ENCODE measurements at places on chromosomes 4 and X.

DNA sequence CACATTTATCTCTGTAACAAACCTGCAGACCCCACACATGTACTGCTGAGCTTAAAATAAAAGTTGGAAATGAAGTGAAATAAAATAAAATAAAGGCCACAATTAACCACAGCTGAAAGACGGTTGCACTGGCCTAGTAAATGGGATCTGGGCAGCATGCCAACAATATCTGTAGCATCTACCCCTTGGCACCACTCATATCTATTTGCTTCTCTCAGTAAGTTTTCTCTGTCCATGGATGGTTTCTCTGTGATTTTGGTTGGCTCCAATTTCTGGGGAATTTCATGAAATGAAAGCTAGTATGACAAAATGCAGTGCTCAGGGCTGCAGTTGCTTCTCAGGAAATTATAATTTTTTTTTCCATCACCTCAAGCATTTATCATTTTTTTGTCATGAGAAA is 172.0 kb upstream of the IL15 start:
- no peak for DNase-seq

DNA sequence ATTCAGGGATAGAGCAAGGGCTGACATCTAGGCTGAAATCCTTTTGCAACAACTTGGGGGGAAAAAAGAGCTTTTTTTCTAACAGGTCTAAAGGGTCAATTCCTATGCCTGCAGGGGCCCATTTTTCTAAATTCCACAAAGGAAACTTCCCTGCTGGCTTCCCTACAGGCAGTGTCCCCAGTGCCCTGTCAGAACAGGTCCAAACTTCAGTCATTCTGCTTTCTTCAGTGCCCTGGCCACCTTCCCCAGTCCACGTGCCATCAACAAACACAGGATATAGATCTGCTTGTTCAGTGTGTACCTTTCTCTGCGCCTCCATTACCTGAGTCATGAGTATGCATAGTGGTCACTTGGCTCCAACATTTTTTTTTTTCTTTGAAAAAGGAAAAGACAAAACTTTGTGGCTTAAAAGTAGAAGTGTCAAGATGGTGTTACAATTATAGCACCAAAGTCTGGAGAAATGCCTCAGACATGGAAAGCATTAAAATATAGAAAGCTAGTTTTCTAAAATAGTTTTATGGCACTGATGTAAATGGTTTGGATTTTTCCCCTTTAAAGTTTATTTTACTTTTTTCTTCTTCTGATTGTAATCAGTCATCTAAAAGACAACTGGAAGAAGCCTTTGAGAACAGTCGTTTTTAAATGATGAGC is 84.0 kb upstream of the JADE1 start:
- DNase-seq, result no peak

DNA sequence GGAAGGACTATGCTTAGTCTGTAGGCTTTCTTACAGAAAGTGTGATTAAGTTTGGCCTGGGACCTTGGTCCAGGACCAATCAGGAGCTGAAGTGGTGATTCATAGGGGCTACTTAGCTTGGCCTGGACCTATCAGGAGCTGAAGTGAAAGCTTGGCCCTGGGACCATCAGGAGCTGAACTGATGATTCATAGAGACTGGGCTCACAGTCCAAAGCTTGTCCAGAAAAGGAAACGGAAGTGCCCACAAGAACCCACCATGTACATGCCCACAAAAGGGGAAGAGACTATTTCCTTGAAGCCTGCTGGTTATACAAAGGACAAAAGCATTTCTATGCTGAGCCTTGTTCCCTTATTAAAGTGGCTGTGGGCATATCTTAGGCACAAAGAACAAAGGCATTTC is 12.6 kb downstream of the TENT5D start:
- no peak for DNase-seq

DNA sequence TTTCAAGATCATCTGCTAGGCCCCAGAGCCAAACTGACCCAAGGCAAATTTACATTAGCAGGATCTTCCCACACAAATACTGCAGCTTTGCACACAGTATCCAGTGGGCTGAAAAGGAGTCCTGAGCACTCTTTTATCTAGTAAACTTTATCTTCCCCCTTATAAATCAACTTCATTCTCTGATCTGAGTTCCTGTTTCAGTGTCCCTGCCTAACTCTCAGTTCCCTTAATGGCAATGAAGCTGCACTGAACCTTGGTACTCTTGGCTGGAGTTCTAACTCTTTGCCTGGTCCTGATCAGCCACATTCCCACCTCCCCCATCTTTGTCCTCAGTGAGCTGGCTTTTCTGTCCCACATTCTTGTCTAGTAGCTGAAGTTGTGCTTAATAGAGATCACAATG is 37.4 kb downstream of the EDA2R start:
- no peak for DNase-seq

GRCh38 chrX:130878350-130879341 is 24.4 kb downstream of the ENOX2 start:
- no peak for DNase-seq

GRCh38 chr4:7197910-7198309 is 5.6 kb downstream of the SORCS2 start:
- DNase-seq, result no peak

DNA sequence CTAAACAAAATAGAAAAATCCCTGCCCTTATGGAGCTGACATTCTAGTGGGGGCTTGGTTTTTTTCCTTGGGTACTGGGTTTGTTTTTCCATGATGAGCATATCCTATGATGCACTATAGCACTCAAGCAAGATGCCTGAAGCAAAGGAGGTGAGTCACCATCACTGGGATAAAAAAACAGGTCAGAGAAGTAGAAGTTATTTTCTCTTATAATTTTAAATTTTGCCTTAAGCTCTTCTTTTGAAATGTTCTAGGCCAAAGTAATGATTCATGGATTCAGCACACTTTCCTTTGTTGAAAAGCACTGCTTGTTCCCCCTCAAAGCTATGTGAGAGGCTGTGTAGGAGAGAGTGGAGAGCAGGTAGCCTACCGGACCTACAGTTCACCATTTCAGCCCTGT is 15.2 kb upstream of the CXCL2 start:
- no peak for DNase-seq

DNA sequence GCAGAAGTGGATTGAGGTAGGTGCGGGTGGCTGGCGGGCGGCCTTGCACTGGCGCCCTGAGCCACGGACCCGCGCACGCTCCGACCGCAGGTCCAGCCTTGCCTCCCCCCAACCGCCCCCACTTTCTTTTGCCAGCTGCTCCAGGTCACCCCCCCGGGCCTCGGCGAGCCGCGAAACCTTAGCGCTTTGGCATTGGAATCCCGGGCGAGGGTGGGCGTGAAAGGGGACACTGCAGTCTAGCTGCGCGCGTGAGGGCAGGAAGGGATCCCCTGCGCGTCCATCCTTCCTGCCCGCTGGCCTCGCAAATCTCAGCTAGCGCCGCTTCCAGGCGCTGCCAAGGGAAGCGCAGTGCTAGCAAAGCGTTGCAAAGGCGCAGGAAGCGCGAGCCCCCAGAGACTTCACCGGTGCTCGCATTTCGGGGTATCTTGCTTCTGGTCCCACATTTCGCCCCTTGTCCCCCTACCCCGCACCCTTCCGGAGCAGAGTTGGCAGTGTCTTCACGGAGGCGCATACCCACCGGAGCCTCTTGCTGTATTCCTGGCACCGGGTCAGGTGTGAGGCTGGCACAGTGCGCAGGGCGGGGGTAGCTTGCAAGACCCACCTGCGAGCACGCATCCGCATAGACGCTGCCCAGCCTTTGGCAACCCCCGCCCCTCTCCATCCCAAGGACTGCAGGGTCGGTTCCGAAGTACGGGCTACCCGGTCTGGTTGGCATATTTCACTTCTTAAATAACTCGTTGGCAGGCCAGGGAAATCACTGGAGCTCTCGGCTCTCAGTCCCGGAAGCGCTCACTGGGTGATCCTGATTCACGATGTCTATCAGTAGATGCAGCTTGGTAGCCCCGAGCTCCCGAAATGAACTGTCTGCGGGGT is 104.4 kb downstream of the UCHL1 start:
- DNase-seq, result no peak

DNA sequence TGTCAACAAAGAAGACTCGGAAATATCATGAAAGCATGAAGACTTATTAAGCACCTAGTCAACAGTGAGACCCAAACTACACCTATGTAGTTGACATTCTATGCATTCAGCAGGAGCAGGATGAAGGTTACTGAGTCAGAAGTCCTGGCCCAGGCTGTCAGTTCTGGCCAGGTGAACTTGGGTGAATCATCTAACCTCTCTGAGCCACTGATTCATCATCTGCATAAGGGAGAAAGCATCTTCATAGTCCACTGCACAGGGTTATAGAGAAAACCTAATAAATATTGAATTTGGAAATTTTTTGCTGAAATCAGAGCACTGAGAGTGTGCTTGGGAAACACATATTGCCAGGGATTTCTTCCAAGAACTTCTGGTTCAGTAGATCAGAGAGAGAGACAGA is 296.0 kb upstream of the SFRP2 start:
- DNase-seq, result no peak

GRCh38 chr4:22921936-22922335 is 229.2 kb downstream of the GBA3 start:
- no peak for DNase-seq

DNA sequence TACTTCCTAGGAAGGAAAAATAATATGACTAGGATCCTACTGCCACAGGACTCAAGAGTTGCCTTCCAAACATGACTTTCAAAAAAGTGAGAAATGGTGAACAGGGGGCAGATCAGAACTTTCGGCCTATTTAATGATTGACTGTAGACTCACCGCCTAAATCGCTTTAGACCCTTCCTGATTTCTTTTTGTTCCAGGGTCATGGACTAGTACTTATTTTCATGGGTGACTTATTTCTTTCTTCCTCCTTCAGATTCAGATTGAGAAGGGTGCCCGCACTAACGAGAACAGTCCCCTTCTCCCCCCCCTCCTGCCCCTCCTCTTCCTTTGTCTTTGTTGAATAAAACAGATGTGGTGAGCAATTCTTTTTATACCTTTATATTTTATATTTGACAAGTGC is 48.0 kb upstream of the KLHL8 start:
- no peak for DNase-seq

DNA sequence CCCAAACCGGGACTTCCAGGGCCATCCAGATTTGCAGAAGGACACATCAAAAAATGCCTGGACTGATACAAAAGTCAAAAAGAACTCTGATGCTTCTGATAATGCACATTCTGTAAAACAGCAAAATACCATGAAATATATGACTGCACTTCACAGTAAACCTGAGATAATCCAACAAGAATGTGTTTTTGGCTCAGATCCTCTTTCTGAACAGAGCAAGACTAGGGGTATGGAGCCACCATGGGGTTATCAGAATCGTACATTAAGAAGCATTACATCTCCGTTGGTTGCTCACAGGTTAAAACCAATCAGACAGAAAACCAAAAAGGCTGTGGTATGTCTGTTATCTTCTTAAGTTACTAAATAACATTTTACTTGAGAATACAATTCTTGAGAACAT is 9.2 kb downstream of the PLK4 start:
- DNase-seq, result no peak

DNA sequence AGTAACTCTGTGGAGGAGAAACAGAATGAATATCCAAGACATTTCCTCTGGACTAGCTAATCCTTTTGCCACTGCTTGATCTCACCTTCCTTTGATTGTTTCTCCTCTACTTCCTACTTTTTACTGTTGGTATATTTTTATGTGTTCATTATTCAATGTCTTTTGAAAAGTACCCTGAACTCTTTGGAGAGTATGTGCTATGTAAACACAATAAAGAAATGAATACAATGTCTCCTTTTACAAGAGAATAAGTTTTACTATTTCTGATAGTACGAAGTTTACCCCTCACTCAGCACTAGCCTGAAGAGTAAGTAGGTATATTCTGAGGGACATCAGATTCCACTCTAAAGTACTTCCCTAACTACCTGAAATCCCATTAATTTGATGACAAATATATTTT is 19.9 kb downstream of the CLDN2 start:
- DNase-seq, result no peak

- no peak for DNase-seq
Measured at GRCh38 chrX:80576806-80577533, 156.7 kb downstream of the TENT5D start.

DNA sequence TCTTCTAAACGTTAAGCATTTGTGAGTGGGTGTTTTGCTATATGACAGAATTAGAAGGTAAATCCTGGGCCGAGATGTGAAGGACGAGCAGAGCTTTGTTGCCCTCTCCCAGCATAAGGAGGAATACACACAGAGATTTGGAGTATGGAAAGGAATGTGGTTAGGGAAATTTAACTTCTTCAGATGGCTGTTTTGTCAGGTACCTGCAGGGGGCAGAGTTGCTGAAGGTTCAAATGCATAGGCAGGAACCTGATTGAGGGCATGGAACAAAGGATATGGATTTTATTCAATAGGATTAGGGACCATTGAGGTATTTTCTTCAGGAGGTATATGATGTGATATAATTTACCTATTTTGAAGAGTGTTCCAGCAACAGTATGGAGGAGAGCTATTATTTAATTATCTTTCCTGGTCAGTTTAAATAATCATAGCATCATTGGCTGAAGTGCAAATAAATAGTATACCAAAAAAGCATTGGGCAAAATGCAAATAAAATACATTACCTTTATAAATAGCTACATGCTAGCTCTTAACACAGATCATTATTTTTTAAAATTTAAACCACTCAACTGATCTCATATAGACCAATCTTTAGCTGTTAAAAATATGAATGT is 143.6 kb downstream of the SLIT2 start:
- DNase-seq, result no peak
